Stimulated activated CD4-positive, alpha-beta T cell treated with anti-CD3 and anti-CD28 coated beads, Interleukin-12 subunit alpha, Interleukin-12 subunit beta, amount 100 ng/mL, for 24 hours (primary cell): ENCODE measurements at places on chromosomes 6 and 20.

DNA sequence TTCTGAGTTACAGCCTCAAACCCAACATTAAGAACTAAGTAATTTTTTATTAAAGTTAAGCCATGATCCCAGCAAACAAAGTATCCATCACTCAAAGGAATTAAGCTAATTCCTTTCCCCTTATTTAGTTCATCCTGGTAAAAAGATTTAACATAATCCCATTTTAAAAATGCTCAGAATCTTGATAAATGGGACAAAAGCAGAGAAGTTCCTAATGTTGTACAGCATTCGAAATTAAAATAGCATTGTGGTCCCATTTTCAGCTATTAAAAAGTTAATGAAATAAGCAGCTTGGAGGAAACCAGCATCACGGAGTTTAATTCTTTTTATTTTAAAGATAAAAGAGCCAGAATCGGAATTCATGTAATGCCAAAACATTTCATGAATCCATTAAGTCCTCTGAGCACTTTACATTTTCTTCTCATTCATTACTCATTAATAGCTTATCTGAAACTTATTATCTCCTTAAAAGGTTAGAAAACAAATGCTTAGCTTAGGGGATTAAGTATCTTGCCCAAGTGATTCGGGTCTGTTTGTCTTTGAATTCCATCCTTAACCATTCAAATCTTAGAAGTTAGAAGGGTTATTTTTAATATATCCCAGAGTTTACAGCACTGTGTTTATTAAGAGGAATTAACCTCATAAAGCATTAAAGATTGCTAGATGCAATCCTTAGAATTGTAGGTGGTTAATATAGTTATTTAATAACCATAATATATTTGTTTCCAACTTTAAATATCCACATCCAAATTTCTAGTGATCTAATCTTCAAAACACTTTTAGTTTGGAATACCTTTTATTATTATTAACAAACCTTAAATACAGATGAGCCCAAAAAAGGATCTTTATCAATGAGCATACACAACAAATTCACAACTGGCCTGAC lies 11.2 kb downstream of the RBM39 start:
- no peak for DNase-seq

DNA sequence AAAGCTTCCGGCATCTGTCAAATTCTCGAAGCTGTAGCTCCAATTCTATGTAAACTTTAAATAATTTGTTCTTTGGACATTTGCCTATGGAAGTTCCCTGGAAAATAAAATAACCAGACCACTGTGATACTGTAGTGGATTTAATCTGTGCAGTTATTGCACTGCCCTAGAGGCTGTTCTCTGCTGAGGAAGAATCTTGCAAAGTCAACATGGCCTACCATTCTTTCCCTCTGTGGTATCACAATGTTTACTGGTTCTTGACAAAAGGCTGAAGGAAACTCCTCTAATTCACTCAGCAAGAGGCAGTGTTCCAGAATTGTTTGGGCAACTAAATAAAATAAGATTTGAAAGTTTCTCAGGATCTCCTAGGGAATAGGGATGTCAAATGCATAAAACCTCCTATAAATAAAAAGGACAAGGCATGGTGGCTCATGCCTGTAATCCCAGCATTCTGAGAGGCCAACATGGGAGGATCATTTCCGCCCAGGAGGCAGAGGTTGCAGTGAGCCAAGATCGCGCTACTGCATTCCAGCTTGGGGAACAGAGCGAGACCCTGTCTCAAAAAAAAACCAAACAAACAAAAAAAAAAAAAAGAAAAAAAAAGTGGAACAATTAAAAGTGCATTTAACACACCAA lies 12.4 kb downstream of the CRNKL1 start:
- no peak for DNase-seq

GRCh38 chr6:89518352-89519055 lies 85.6 kb downstream of the ANKRD6 start:
- no peak for DNase-seq

DNA sequence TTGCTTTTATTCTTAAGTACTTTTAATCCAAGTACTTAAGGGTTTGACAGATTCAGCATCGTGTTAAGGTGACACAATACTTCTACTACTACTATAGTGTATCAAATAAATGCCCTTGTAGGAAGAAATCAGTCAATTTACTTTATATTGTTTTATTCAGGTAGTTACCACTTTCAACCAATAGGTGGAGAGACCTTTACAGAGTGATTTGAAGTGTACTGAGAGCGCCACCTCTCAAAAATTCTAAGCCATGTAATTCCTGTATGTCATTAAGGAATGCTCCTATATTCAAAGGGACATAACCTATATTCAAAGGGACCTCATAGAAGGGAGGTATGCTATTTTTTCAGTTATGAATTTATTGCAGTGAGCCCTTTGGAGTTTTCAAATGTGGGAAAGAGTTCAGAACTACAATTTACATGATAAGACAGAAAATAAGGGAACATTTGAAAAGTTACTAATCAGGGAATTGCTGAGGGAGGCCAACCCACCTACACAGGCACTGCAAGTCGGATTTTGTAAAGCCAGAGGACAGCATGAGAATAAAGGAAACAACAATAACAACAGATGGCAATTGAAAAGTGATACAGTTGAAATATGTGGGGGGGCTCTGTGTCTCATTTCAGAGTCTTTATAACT lies 955.6 kb downstream of the TBC1D32 start:
- DNase-seq: no peak

- no peak for DNase-seq
Observed at GRCh38 chr6:64230530-64230929, 594.9 kb downstream of the PHF3 start.
